NCI-H1417 treated with DMSO at 0.1 percent for 48 hours (cell line): ENCODE measurements at places on chromosomes 2 and 18.

DNA sequence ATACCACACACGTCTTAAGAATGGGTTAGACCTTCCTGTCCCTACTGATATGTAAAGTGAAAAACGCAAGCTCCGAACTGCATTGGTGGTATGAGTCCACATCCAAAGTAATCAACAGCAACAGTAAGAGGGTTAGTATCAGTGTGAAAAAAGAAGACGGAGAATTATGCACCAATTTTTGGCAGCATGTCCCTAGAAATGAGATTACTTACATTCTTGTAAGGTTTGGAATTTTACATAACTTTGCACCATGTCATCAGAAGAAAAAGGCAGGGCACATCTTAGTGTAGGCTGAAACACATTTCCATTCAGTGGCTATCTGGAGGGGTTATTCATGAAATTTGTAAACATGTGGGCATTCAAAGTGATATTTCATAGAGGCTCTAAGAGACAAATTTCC lies 88.2 kb downstream of the LONRF2 start:
- DNase-seq = no peak

DNA sequence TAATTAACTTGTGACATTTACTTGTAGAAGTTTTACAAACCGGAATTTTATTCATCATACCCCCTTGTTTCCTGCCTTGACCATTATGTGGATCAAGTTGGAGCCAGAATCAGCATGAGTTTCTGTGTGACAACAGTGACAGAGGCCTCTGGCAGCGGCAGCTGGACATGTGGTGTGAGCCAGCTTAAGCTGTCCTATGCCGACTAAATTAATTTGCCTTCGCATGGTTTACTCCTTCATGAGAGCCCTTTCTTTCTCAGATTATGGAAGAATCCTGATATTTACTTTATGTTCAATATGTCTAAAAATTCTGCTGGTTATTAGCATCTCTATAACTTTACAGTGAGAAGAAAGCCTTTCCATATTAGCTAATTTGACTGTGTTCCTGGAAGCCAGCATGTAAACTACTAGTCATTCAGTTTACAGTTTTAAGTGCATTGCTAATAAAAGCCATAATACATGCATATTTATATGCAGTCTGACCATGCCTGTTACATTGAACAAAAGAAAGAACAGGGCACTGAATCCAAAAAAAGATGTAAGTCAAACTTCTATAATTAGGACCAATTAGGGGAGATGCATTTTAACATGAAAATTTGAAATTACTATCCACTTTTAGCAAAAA lies 495.8 kb upstream of the ACVR2A start:
- DNase-seq = no peak

DNA sequence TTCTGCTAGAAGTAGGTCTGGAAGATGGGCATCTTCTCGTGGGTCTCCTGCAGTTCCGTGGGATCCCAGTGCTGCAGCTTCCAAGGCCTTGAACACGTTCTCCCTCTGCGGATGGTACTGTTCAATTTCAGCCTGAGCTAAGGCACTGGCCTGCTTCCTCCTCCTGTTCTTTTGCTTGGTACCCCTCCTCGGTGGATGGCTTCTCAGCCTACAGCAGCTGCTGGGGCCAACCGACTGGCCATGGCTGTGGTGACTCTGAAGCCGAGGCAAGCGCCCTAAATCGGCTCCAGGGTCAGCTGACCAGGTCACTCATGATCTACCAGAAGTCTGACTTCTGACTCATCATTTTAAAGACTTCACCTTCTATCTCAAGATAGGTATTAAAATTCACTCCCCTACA lies 150.2 kb downstream of the NBAS start:
- no peak for DNase-seq

- DNase-seq = no peak
Observed at GRCh38 chr2:121066526-121066925, 218.5 kb downstream of the TFCP2L1 start.

- DNase-seq = no peak
Observed at GRCh38 chr2:64932371-64933216, 56.6 kb upstream of the SLC1A4 start.

DNA sequence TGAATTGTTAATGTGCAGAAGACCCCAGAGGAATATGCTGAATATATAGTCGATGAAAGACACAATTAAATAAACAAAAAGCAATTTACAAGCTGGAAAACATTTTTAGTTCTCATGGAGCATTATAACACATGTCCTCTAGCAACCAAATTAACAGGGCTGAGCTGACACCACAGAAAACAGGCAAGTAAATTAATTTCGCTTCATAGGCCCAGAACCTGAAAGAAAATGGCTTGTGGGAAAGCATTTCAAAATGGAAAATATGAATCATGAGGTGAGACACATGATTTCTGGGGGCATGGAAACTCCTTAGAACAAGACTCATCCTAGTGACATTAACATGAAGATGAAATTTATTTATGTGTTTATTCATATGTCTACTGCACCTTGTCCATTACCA lies 25.0 kb upstream of the RNF152 start:
- DNase-seq = no peak

DNA sequence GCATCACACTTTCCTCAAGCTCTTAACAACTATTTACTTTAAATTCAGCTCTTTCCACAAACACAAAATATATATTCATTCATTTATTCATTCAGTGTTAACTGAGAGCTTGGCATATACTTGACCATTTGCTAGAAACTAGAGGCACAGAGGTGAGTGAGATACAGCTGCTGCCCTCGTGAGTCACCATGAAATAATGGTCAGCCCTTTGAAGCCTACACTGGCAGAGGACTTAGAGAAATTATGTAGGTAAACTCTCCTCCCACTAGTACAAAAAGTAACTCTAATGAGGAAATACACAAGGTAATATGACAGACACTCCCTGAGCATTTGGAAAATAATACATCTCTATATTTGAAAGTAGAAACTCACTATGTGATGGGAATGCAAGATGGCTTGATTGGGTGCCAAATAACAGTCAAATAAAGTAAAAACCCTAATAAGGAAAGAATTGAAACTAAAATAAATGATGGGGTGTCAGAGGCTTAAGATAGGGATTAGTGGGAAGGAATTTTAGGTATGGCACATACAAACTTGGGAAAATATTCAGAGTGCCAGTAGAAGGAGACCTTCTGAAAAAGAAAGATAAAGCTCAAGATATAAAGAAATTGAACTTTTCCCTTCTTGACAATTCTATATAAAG lies 61.1 kb downstream of the ANTXR1 start:
- no peak for DNase-seq

DNA sequence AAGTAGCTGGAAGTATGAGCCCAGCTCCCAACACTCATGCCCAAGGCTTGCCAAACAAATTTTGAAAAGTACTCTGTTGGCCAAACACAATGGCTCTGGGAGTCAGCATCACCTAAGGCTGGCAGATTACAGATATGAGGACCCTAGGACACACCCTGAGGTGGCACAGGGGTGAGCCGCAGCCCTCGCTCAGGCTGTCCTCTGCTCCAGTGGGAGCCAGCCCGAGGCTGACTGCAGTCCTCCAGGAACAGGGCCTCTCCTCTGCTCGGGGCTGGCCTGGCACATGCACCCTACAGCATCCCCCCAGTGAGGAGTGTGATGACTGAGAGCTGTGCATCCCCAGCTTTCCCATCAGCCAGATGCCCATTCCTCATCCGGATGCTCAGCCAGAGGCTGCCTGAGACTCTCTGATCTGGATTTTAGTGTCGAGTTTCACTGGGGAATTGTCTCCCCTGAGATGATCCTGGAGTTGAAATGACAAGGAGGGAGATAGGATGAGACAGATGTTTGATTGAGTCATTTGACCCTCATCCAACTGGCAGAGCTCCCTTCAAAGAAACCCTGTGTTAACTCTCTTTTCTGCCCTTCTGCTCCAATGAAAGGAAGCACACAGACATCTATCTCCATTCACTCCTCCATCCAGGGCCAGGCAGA lies 269.3 kb upstream of the NCKAP5 start:
- no peak for DNase-seq

GRCh38 chr2:46269544-46270273 lies 27.5 kb upstream of the EPAS1 start:
- DNase-seq = no peak

DNA sequence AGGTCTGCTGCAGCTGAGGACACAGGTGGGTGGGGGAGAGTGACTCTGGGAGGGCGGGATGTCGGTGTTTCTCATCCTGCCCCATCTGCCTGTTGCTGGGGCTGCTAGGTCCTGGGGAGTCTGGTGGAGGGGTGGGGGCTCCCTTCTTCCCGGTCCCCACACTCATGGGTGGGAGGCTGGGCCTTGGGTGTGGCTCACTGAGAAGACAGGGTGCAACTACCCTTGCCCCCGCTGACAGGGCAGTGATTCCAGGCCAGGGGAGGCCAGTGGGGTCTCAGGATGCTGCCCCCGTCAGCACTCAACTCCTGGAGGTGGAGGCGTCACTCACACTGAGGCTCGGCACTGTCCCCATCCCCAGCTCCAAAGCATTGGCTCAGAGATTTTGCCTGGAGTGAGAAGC lies 7.7 kb upstream of the NFATC1 start:
- DNase-seq = no peak

- DNase-seq = peak; percentile 68
Observed at GRCh38 chr2:128027801-128028667, at the start of gene SAP130. TSS of gene SAP130 (minus strand) at chr2:128028059. CDS start at chr2:128026292, 1,767 bp downstream.

DNA sequence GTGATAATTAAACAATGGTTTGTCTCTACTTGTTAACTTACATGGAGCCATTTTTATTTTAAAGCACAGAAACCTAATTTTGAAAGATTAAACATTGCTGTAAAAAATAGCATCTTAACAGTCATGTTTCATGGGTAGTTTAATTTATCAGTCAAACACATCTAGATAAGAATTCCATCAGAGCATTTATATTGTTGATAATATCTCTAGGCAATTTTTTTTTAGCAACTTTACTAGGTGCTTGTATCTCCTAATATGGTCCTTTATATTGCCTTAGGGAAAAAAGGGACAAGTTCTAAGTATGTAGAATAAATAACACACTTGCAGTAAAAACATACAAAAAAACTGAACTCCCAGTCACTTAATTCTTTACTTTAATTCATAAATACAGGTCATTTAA lies 863 bp downstream of the CSRNP3 start:
- no peak for DNase-seq

GRCh38 chr18:22423878-22424564 lies 6.3 kb upstream of the CTAGE1 start:
- no peak for DNase-seq

DNA sequence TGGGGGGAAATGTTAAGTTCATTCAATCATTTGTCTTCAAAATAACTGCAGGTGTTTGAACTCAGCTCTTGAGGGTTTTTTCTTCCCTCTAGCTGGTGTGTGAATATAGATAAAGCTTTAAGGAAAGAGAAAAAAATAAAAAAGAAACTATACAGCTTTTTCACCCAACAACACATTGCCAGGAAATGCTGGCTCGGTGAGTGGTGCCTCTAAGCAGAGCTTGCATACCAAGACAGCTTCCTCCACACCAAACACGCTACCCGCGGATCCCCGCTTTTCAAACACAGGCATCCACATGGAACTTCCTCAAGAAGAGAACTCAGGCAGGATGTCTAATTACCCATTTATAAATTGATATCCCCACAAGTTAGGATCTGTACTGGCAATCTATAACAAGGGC lies 69.8 kb upstream of the TANK start:
- no peak for DNase-seq

GRCh38 chr2:106956879-106957278 lies 70.9 kb upstream of the ST6GAL2 start:
- no peak for DNase-seq

GRCh38 chr2:203984-204383 lies 59.8 kb downstream of the SH3YL1 start:
- no peak for DNase-seq

GRCh38 chr2:207683879-207684627 lies 27.4 kb upstream of the CCNYL1 start:
- no peak for DNase-seq

DNA sequence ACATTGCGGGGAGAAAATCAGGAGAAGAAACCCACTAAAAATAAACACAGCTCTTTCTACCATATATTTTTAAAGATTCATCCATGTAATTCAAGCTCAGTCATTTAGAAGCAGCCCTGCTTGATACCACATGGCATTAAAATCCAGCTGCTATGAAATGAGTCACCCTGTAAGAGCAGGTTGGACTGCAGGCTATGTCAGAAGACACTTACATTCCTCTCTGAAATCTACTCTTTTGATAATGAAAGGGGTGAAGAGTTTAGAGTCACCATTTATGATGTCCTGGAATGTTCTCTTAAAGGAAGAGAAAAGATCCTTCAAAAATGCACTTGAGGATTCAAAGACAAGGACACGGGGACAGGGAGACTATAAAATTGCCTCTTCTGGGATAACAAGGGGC lies 100.6 kb upstream of the APCDD1 start:
- DNase-seq = no peak

DNA sequence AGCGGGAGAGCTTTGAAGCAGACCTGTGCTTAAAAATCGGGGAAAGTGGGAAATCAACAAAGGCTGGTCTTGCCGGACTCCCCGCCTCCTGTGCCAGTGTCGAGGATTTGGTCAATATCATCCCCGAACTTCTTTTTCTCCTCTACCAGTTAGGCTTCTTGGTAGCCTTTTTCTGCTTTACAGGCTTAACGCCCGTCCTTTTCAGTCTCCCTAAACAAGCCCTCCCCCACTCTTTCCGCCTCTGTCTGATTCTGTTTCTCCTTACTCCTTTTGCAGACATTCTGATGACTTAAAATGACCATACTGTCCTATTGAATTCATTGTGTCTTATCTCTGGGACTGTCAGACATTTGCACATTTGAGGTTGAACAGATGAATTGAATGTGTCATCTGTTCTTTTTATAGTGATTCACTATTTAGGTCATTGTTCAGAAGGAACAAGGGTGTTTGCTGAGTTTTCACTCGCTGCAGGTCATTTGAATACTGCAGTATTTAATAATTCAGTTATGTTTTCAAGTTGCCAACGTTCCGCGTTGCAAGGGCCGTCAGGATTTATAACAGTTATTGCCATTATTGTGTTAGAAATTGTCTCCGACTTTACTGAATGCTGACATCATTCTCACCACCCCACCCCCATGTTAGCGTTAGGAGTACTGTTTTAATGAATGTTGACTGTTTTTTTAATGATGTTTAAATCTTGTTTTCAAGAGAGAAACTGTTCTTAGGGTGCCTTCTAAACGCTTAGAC lies 1.1 kb downstream of the ITGAV start:
- DNase-seq = no peak

GRCh38 chr2:39538718-39539117 lies 101.6 kb upstream of the MAP4K3 start:
- DNase-seq = no peak

- DNase-seq = no peak
Observed at GRCh38 chr2:164224007-164224406, 397.3 kb downstream of the GRB14 start.
